ENCODE measurements at places on chromosomes 6 and 20.

DNA sequence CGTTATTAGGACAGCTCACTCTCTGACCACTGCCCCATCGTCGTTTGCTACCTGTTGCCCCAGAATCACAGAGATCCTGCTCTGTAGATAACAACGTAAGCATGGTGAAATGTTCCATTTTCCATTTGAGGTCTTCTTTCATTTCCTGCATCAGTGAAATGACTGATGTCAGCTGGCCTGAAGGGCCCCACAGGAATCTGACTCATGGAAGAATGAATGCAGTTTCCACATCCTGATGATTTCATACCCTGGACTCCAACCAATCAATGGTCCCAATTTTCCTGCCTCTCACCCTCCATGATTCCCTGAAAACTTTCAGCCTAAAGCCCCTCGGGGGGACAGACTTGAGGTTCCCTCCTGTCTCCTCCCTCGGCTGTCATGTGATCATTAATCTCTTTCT, 394.4 kb upstream of the CDH4 start:
- DNase-seq: peak; percentile 5

GRCh38 chr6:107801173-107801886, 22.8 kb downstream of the SCML4 start:
- no peak for DNase-seq

GRCh38 chr6:4426968-4427367, 291.6 kb upstream of the ECI2 start:
- no peak for DNase-seq

DNA sequence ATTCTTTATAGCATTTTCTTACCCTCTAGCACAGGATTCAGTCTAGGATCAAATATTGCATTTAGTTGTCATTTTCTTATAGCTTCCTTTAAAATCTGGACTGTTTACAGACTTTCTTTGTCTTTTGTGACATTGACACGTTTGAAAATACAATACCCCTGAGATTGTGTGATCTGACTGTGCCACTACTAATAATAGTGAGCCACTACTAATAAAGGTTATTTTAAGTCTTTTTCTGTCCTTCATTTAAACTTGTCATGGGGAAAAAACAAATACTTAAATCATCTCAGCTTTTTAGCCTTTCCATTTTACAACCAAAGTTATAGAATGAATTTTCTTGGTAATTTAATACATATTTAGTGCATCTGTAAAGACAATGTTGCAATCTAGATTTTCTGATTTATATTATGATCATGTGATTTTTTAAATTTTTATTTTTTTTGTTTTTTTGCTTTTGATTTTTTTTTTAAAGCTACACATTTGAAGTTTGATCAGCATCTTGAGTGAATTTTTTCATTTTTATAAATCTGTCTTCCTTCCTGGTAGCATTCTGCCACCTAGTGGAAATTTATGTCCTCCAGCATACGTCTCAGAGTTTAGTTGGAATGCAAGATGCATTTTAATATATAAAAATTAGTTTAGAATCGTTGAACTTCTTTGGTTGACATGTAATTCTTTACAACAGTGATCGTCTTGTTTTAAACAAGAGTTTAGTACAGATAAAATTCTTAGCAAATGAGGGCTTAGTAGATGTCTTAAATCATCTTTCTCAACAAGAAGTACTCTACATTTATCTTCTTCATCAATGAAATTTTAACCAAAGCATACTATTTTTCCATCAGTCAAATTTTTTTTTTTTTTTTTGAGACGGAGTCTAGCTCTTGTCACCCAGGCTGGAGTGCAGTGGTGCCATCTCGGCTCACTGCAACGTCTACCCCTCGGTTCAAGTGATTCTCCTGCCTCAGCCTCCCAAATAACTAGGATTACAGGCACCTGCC, 119.4 kb downstream of the NCOA3 start:
- DNase-seq: peak; percentile 61

DNA sequence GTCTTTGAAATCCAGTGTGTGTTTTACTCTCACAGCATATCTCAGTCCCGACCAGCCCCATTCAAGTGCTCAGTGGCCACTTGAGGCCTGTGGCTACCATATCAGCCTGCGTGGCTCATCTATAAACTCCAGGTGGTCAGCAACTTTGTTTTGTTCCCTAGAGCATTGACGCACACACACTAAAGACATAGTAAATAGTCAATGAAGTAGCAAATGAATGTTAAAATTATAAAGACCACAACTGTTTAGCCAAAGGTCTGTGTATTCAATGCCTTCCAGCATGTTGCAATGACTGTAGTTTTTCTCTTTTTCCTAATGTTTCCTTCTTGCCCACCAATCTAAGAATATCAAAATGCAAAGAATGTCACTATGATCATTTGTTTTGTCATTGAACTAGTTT, 238.2 kb upstream of the ZNF217 start:
- no peak for DNase-seq

GRCh38 chr20:17683218-17684076, 1.4 kb upstream of the RRBP1 start:
- no peak for DNase-seq

DNA sequence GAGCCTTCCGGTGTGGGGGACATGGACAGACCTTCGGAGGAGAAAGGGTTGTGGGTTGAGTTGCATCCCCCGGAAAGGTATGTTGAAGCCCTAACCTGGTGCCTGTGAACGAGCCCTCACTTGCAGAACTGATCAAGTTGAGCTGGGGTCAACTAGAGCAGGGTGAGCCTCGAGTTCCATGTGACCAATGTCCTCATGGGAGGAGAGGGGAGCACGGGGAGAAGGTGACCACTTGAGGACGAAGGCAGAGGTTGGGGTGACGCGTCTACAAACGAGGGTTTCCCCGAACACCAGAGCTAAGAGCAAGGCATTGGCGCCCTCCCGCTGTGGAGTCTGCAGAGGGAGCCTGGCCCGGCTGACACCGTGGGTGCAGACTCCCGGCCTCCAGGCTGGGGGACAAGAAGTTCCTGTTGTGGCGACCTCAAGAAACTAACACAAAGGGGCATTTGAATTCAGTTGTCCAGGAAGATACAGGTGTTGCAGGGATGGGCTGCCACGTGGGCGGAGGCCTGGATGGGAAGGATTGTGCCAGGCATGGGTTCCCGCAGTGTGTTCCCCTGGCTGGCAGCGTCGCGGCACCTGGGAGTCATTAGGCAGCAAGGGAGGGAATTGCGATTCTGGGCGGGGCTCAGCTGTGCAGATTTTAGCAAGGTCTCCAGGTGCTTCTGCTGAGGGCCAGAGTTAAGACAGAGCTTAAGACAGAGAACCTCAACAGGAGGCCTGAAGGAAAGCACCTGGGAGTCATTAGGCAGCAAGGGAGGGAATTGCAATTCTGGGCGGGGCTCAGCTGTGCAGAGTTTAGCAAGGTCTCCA, 20.4 kb upstream of the UNC93A start:
- no peak for DNase-seq

DNA sequence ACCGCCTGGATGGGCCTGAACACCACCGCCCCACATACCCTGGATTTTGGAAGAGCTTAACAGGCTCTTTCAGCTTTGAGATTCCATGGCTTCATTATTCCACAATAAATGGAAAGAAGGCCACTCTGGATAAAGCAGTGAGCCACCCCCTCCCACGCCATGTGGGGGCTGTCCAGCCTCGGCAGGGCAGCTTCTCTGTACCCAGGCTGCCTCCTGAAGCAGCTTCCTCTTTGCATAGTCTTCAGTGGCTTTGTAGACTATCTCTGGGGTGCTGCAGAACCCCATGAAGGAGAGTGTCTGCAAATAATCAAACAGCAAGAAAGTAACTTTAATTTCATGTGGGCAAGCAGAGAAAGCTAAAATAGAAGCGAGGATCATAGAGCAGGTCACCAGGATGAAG, 96.6 kb upstream of the NXT1 start:
- peak; percentile 72 for DNase-seq

DNA sequence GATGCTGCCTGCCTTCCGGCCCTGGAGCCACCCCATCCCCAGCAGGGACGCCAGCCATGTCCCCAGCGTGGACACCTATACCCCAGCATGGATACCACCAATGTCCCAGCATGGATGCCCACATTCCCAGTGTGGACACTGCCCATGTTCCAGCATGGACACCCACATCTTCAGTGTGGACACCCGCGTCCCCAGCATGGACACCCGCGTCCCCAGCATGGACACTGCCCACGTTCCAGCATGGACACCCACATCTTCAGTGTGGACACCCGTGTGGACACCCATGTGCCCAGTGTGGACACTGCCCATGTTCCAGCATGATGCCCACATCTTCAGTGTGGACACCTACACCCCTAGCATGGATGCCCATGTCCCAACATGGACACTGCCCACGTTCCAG, 7.1 kb upstream of the FRMD1 start:
- DNase-seq: no peak

- no peak for DNase-seq
Measured at GRCh38 chr20:63475209-63475608, 2.8 kb upstream of the KCNQ2 start.

- DNase-seq: no peak
Measured at GRCh38 chr6:115773741-115774140, 286.9 kb downstream of the FRK start.

DNA sequence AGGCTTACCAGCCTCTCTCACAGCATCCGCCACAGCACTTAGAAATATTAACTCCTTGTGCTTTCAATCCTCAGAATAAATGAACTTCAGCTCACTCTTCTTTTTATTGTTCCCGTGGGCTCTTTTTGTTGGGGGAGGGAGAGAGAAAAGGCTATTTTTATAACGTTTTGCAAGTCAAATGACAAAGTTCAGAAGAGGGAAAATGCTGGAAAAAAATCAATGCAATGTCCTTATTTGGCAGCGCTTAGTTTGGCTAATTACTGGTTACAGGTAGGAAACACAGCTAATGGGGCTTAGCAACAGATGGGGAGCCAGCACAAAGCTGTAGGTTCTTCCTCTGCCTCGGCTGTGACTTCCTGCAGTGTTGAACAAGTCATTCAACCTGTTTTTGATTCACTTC, 1067.0 kb upstream of the MAP3K7 start:
- DNase-seq: peak; percentile 9

- peak; percentile 83 for DNase-seq
Measured at GRCh38 chr20:62938105-62938888, at the start of gene GID8. Gene GID8, plus strand, starts transcription at chr20:62938147. Its CDS starts 3,356 bp downstream, at chr20:62941503.

GRCh38 chr6:128574402-128574801, 54.0 kb upstream of the PTPRK start:
- no peak for DNase-seq

GRCh38 chr20:35215066-35215956, 11.2 kb upstream of the MMP24 start:
- DNase-seq: peak; percentile 31

DNA sequence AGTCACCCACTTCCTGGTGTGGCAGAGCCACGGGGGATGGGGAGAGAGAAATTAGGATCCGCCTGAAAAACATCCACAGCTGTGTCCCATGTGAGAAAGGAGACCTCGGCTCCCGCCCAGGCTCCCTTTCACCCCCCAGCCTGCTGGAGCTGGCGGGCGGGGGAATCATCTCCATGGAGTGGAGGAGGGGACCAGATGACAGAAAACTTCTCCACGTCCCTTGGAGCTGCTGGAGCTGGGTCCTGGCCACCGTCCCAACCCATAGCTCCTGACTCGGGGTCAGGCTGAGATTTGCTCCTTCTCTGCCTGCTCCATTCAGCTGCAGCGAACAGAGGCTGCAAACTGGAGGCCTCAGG, 113.8 kb downstream of the CEBPB start:
- DNase-seq: no peak

DNA sequence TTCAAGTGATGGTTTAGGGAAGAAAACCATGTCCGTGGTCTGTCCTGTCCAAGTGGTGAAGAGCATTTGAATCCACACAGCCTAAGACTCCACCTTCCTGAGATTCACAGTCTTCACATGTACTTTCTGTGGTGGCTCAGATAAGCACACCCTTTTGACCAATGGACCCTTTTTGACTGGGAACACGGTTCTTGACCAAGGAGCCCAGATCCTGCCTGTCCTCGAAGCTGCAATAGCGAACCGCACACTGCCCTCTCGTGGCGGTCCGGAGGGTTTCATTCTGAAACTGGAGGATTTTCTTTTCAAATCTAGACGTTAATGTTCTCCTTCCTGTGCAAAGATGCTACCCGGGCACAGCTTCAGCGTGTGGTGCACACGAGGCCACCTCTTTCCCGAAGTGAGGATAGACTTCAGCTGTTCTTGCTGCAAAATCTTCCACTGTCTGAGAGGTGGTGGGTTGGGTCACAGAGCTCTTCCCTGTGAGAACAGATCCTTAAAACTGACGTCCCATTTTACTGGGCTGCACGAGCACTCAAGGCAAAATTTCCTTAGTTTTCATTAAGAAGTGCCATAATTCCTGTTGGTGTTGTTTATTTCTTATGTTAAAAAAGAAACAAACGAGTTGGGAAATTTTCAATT, 90.5 kb downstream of the SYNJ2 start:
- DNase-seq: peak; percentile 75

DNA sequence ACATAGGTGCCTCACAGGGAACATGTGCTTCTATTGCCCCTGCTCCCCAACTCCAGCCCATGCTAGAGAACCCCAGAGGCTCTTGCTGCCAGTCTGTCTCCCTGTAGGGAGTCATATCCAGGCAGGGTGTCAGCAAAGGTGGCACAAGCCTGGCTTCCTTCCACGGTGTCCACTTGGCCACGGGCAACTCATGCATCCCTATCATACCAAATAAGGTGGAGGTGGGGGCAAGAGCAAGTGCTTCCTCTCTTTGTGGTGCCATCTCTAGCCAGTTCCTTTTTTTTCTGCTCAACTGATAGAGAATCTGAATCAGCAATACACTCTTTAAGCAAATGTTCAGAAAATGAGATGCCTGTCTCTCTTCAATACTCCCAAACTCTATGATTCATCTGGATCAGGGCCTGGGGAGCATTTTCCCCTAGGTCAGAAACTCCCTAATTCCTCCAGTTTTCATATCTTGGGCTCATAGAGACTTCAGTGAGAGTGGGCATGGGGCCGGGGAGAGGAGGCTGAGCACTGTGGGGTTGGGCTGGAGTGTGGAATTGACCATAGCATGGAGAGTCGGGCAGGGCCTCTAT, 105.1 kb upstream of the GPR6 start:
- peak; percentile 39 for DNase-seq

DNA sequence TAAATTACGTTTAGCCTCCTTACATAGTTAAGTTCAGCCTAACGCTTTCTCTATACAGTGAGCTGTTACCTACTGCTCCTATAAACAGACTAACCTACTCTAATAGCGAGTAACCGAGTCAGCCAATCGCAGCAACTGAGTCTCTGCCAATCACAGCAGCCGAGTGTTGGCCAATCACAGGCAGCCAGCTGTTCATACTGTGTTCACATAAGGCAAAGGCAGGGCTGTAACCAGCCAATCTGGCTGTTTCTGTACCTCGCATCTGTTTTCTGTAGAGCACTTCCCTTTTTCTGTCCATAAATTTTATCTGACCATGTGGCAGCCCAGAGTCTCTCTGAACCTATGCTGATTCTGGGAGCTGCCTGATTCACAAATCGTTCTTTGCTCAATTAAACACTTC, 263.9 kb upstream of the JARID2 start:
- DNase-seq: peak; percentile 45

GRCh38 chr6:159400826-159401225, 231.6 kb downstream of the FNDC1 start:
- no peak for DNase-seq

DNA sequence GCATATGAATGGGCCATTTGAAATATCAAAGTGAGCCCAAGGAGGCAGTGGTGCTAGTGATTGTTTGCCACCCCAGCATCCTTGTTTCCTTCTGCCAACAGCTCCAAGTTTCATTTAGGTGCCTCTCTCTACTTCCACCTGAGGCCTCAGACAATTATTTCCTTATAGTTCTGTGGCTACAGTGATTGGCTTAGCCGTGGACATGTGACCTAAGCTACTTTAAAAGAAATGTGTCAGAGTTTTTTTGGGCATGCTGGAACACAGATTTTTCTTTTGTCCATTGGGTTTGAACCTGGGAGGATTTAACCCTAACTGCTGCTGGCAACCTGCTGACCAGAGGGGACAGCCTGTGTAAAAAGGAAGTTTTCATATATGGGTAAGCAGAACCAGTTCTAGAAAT, 319.4 kb downstream of the CD109 start:
- DNase-seq: no peak
